ENCODE measurements at places on chromosomes 7 and 10. TPM values are rescaled to one million over a fixed set of nuclear protein-coding genes. Genes with fewer than 3 reads are reported as not detected.

ERVW-1 gene
- total RNA-seq = 1.6 TPM

ACBD7 gene
- total RNA-seq = 2.9 TPM

ITPRID1 gene
- 0.59 TPM for total RNA-seq

ANKRD7 gene
- 0.93 TPM for total RNA-seq

TAS2R3 gene
- 1.6 TPM for total RNA-seq

GBX1 gene
- 0.71 TPM for total RNA-seq

CLDN4 gene
- 1.7 TPM for total RNA-seq

HOXA2 gene
- 5.4 TPM for total RNA-seq

FAM237B gene
- total RNA-seq = 0.09 TPM

PDE1C gene
- total RNA-seq = 104 TPM

All from motor neuron (in vitro differentiated cells).